ENCODE measurements at places on chromosomes 4 and X.

- DNase-seq, result no peak
These were observed 2.1 kb downstream of the HGFAC start for GRCh38 chr4:3443750-3444309.

DNA sequence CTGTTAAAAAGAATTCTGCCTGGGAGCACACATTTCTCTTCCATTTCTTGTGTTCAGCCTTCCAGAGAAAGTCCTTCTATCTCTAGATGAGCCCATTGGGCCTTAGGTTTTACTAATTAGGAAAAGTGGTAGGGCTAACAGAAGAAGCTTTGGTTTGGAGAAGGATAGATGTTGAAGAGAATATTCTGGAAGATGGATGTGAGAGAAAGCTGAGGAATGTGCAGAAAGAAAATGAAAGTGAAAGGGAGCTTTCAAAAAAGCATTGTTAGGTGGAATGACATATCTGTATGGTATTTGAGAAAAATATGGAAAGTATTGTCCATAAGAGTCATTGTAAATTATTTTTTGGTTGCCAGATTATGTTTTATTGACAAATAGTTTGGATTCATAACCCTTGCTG lies 474.8 kb upstream of the SLIT2 start:
- DNase-seq, result no peak

DNA sequence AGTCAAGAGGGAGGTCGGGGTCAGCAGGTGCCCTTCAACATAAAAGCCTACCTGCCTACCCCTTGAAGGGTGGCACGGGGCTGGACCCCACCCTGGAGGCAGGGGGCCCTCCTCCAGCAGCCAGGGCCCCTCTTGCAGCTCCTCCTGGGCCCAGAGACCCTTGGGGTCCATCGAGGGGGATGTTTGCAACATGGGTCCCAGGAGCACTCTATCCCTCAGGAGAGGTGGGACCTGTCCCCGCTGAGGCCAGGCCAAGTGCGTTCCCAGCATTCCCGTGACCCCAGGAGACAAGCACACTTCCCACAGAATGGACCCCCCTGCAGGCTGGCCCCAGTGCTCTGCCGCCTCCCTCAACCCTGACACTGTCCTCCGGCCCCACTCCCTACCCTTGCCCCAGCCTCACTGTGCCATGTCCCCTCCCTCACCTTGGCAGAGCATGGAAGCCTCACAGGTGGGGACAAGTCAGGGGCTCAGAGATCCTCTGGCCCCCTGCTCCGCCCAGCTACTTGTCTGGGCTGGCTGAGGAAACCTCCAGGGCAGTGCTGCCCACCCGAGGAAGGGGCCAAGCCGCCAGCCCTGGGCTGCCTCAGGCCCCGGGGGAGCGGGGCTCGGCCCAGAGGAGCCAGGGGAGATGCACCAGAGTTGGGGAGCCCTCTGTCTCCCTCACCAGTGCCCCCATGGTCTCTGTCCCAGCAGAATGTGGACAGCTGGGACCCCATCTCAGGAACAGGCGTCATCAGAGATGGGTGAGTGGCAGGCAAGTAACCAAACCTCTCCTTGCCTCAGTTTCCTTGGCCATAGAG lies 2.2 kb downstream of the MXD4 start:
- DNase-seq, result no peak

DNA sequence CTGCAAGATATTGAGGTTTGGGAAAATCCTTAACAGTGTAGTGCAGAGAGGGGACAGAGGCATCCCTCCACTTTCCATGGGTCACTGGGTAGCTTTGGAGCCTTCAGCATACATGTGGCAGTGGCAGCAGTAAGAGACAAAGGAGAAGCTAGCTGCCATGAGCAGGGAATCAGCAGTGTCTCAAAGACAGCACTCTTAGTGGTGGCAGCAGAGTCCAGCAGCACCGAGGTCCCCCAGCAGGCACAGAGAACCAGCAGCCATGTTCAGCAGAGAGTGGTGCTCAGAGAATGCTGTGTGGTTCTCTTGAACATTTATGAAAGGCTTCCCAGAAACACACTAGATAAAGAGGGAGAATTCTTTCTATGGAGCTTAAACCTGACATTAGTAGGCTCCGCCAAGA lies 308.5 kb downstream of the CENPC start:
- no peak for DNase-seq

GRCh38 chr4:3123181-3123671 lies 48.7 kb downstream of the HTT start:
- DNase-seq, result no peak

DNA sequence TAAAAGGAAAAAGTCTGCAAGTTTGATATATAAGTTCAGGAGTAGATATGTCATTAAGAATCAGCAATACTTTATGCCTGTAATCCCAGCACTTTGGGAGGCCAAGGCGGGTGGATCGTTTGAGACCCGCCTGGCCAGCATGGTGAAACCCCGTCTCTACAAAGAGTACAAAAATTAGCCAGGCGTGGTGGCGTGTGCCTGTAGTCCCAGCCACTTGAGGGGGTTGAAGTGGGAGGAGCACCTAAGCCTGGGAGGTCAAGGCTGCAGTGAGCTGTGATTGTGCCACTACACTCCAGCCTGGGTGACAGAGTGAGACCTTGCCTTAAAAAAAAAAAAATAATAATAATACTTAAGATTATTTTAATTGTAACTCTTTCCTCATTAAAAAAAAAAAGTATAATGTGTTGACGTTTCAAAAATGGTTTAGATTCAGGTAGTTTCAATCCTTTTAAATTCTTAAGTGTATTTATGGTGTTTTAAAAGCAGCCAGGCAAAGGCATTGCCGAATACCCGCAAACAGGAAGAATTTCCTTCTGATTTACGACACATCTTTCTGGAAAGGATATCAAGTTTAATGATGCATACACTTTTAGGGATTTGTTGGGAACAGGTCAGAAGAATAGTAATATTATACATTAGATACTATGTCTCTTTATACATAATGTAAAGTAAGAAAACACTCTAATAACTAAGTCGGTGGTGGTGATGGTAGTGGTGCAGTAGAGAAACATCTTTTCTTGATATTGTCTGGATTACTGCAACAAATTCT lies 80.9 kb downstream of the KDM6A start:
- DNase-seq, result no peak

DNA sequence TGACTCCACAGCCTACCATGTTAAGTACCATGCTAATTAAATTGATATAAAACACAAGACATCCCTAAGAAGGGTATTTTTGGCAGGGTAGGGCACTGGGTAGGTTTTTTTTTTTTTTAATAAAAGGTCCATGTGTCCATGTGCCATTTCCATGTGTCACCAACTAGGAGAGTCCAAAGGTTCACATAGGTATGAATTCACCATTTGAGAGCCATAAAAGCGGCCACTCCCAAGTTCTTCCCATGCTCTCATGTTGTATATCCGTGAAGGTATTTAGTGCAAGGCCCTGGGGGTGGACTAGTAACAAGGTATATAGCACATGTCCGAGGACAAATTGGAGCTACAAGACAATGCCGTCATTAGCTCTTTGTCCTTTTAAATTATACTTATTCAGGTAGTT lies 107.3 kb downstream of the PDE5A start:
- DNase-seq, result peak; percentile 80

DNA sequence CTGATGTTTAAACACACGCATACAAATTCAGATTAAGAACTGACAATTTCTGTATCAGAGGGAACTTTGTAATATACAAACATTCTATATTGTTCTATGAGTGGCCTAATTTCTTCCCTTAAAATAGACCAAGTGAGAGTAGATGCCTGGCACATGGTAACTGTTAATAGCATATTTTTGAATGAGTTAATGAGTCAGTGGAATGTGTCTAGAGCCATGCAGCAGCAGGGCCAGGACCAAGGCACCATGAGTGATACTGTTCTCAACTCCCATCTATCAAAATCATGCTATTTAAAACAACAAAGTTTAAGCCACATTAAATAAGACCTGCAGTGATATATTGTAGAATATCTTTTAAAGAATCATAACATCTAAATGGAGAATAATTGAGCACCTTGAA lies 98.3 kb downstream of the ARHGAP24 start:
- DNase-seq, result no peak

- DNase-seq, result no peak
These were observed 68.0 kb upstream of the ATXN3L start for GRCh38 chrX:13387666-13388494.

Measured in LoVo (cell line).